ENCODE measurements at places on chromosomes 12 and 14. TPM values are rescaled to one million over a fixed set of nuclear protein-coding genes. Genes with fewer than 3 reads are reported as not detected.

The SERPINA10 gene
- polyA plus RNA-seq, result not detected

DNA sequence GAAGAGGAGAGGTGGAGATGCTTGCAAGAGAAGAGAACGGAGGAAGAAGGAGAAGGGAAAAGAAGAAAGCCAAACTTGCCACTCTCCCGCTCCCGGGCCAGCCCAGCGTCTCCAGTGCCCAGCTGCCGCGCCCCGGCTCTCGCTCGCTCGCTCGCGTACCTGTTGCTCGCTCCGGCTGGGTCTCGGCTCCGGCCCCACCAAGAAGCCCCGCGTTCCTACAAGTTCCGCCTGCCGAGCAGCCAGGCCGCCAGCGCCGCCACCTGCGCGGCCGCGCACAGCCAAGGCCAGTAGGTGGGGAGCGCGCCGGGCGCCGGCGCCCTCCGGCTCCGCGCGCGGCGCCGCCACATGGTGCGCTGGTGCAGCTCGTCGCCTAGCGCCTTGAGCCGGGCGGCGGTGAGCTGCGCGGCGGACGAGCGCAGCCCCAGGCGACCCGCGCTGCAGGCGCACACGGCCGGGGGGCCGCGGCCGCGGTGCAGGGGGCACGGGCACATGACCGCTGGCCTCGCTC is 370 bp downstream of the HRK start:
- H3K36me3 ChIP-seq, result no peaks in the 10 kb centered on the region
- peaks cover 34% of the 10 kb centered on the region for H3K4me1 ChIP-seq
- H3K27me3 ChIP-seq, result no peaks in the 10 kb centered on the region
- peak overlapping the region; percentile 62 for H3K4me3 ChIP-seq
- no peak for DNase-seq

- no peaks in the 10 kb centered on the region for H3K4me1 ChIP-seq
- no peaks in the 10 kb centered on the region for H3K36me3 ChIP-seq
- no peak overlapping the region for H3K27ac ChIP-seq
Measured at GRCh38 chr12:8823565-8824300, 1.3 kb downstream of the A2ML1 start.

DNA sequence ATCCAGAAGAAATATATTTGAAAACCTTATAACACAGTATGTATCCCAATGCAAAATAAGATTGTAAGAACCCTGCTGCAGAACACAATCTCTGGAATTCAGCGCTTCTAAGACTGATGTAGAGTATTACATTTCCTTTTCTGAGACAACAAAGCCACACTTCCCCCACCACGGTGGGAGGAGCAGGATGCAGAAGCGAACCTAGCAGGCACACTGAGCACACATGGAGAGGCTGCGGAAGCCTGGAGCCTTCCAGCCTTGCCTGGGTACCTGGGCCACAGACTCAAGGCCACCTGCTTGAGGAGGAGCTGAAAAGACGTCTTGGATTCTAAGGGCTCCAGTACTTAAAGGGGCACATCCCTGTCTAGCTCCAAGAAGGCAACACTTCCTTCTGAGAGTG is 46.4 kb downstream of the TCHP start:
- H3K4me1 ChIP-seq, result peaks cover 43% of the 10 kb centered on the region
- no peak overlapping the region for H3K4me3 ChIP-seq
- H3K27me3 ChIP-seq, result no peaks in the 10 kb centered on the region
- peaks cover 71% of the 10 kb centered on the region for H3K36me3 ChIP-seq

GRCh38 chr12:11089246-11089645 is 2.9 kb downstream of the TAS2R43 start:
- H3K4me1 ChIP-seq, result no peaks in the 10 kb centered on the region
- H3K27ac ChIP-seq, result no peak overlapping the region
- H3K4me3 ChIP-seq, result no peak overlapping the region
- no peaks in the 10 kb centered on the region for H3K27me3 ChIP-seq

GRCh38 chr12:64625243-64626077 is 15.2 kb downstream of the RASSF3 start:
- peak overlapping the region; percentile 49 for H3K4me3 ChIP-seq
- DNase-seq, result peak; percentile 48
- peak overlapping the region; percentile 78 for H3K27ac ChIP-seq
- peaks cover 34% of the 10 kb centered on the region for H3K4me1 ChIP-seq
- H3K36me3 ChIP-seq, result no peaks in the 10 kb centered on the region

DNA sequence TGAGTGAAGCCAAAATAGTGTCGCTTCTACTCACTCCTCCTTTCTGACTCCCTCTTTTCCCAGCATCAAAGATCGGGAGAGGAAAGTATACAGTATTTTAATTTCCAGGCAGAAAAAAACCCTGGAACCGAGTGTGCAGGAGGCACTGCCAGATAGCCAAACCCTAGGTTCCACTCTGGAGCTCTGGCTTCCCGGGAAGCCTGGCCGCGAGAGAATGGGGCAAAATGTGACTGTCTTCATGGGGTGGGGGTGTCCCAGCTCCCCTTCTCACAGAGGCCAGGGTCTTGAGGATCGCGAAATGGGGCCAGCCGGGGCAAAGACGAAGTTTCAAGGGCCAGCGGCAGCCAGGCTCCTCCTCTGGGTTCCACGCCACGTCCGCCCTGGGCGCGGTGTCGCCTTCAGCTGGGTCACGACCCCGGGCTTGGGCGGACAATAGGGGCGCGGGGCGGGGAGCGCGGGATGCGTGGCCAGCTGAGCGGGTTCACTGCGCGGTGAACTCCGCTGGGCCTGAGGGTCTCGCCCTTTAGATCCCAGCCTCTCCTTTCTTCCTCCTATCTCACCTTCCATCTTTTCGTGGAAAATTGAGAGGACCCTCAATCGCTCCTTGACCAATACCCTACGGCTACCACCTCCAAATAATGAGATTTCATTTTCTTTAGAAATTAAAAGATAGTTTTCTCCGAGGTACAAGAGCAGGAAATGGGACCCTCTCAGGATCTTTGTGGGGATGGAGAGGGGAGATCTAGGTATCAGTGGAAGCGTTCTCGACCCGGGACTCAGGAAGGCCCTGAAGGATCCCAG is 6.7 kb downstream of the HOXC4 start:
- no peak for DNase-seq
- no peak overlapping the region for H3K4me3 ChIP-seq
- no peaks in the 10 kb centered on the region for H3K4me1 ChIP-seq
- H3K27me3 ChIP-seq, result peaks cover 2% of the 10 kb centered on the region

DNA sequence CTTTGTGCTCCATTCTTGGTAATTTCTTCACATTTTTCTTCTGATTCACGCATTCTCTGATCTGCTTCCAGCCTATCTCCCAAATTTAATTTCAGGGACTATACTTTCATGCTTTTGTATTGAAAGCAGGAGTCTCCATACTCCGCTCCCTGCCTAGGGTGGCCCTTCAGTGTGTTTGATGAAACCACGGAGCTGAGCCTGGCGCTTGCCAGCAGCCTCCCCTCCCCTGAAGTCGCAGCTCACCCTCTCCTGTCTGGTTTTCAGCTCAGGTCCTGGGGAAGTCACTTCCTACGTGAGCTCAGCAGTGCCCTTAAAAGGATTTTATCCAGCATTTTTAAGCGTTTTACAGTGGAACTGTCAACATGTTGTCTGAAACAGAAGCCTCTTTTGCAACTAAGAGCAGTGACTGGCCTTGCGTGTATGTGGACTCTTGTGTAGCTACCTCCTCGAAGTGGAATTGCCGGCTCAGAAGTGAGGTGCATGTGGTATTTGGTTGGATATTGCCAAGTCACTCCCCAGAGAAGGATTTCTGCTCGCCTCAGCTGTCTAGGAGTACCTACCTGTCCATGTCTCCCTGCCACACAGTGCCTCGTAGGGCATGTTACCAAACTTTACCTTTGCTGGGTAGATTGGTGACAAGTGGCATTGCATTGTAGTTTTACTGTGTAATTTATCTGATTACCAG is 78.5 kb downstream of the TESC start:
- peaks cover 2% of the 10 kb centered on the region for H3K4me1 ChIP-seq
- DNase-seq, result no peak
- H3K27ac ChIP-seq, result no peak overlapping the region
- H3K27me3 ChIP-seq, result no peaks in the 10 kb centered on the region
- no peak overlapping the region for H3K4me3 ChIP-seq
